ENCODE measurements at places on chromosomes 13 and 19. TPM values are rescaled to one million over a fixed set of nuclear protein-coding genes. Genes with fewer than 3 reads are reported as not detected.

DNA sequence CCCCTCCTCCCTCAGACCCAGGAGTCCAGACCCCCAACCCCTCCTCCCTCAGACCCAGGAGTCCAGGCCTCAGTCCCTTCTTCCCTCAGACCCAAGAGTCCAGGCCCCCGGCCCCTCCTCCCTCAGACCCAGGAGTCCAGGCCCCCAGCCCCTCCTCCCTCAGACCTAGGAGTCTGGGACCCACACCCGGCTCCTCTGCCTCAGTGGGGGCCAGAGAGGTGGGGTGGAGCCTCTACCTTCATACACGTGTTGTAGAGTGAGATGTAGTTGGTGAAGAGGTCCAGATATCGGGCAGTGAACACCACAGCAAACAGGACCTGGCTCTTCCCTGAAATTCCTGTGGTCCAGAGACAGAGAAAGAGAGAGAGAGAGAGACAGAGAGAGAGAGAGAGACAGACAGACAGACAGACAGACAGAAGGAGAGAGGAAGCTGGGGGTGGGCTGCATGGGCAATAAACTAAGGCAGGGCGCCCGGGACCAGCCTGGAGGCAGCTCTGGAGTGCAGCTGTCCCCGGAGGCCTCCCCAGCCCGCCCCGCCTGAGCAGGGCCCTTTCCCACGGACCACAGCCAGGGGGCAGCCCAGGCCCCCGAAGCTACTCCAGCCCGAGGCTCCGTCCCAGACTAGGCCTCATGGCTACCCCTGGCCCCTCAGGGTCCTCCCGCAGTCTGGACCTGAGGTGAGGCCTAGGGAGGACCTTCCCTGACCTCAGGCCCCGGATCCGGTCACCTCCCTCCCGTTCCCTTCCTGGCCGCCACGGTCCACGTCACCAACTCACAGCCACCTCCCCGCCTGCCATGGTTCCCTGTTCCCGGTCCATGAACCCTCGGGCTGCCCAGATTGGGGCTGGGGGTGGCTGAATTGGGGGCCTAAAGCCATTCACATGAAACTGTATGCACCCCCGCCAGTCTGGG, 907 bp downstream of the KDELR1 start:
- H3K4me1 ChIP-seq = peaks cover 34% of the 10 kb centered on the region
- H3K27ac ChIP-seq = peak overlapping the region; percentile 96
- peak overlapping the region; percentile 88 for H3K4me3 ChIP-seq
- peaks cover 36% of the 10 kb centered on the region for H3K36me3 ChIP-seq

- peak; percentile 89 for DNase-seq
- no peak overlapping the region for H3K4me3 ChIP-seq
- H3K27me3 ChIP-seq = peaks cover 2% of the 10 kb centered on the region
- H3K36me3 ChIP-seq = no peaks in the 10 kb centered on the region
- H3K4me1 ChIP-seq = peaks cover 5% of the 10 kb centered on the region
Observed at GRCh38 chr19:32287811-32288227, 57.6 kb upstream of the ZNF507 start.

DNA sequence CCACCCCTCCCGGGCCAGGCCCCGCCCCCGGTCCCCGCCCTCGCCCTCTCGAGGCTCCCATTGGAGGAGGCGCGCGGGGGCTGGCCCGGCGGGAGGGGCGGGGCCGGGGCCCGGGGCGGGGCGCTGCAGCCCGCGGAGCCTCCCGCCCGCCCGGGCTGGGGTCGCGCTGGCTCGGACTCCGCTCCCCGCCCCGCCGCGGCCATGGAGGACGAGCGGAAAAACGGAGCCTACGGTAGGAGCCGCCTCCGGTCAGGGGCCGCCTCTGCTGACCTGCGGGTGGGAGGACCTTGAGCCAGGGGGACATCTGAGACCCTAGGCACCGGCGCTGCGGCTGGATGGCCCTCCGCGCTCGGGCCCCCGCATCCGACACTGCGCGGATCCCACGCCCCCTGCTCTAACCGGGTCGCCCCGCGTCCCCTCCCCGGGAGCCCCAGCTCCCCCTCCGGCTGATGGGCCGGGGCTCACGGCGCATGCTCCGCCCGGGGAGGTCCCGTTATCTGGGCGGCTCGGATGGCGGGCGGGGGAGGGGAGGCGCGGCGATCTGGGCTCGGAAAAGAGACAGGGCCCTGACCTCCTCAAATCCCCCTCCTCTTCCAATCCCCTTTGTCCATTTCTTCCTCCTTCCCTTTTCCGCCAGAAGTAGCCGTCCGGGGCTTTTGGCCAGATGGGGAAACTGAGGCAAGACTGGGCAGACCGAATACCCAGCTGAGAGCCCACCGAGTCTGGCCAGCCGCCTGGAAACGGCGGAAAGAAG, 15.4 kb upstream of the AP1M2 start:
- peaks cover 9% of the 10 kb centered on the region for H3K27me3 ChIP-seq
- DNase-seq = peak; percentile 90
- peaks cover 17% of the 10 kb centered on the region for H3K4me1 ChIP-seq
- peak overlapping the region; percentile 60 for H3K4me3 ChIP-seq
- no peaks in the 10 kb centered on the region for H3K36me3 ChIP-seq

The DIRAS1 gene
- 0.84 TPM for total RNA-seq

The GPR180 gene
- total RNA-seq = 7.4 TPM

The MBD3L3 gene
- not detected for total RNA-seq

Data from muscle of leg (tissue), 16 donors.